CD4-positive, alpha-beta T cell treated with Interleukin-12 subunit alpha and Interleukin-12 subunit beta, for 1 hour (primary cell): ENCODE measurements at places on chromosomes 7 and 10.

DNA sequence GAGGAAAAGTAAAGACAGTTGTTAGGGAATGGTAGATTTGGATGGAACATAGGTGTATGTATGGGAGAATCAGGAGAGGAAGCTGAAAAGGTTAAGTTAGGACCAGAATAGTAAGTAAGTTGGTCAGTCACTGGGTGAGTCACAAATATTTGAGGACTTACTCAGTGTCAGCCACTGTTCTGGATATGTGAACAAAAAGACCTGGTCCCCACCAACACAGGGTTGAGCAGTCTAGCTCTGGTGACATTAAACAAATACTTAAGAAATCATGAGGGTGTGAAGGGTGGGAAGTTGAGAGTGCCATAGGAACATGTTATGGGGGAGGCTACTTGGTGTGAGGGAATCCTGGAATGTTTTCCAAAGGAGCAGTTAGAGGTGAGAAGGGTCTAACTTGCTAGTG, 246.9 kb downstream of the PTEN start:
- DNase-seq = no peak

DNA sequence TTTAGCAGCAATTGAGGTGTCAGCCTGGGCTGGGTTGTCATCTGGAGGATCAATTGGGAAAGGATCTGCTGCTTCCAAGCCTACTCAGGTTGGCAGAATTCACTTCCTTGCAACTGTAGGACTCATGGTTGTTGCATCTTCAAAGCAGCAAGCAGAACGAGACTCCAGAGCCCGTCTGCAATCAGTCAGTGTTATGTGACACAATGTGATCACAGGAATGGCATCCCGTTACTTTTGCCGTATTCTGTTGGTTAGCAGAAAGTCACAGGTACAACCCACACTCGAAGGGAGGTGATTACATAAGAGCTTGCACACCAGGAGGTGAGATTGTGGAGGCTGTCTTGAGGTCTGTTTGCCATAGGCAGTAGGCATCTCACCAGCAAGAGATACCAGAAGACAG, 15.4 kb upstream of the LYZL1 start:
- no peak for DNase-seq

GRCh38 chr10:88293073-88293472, 290.0 kb downstream of the RNLS start:
- DNase-seq = no peak

- no peak for DNase-seq
These were observed 153.1 kb downstream of the ZNF365 start for GRCh38 chr10:62527019-62527827.

- DNase-seq = no peak
These were observed 346.4 kb upstream of the SHH start for GRCh38 chr7:156158693-156159092.
